Stimulated activated CD8-positive, alpha-beta memory T cell treated with anti-CD3 and anti-CD28 coated beads, Interleukin-12 subunit alpha, Interleukin-12 subunit beta, amount 100 ng/mL, for 4 hours (primary cell): ENCODE measurements at places on chromosomes 11 and 22.

DNA sequence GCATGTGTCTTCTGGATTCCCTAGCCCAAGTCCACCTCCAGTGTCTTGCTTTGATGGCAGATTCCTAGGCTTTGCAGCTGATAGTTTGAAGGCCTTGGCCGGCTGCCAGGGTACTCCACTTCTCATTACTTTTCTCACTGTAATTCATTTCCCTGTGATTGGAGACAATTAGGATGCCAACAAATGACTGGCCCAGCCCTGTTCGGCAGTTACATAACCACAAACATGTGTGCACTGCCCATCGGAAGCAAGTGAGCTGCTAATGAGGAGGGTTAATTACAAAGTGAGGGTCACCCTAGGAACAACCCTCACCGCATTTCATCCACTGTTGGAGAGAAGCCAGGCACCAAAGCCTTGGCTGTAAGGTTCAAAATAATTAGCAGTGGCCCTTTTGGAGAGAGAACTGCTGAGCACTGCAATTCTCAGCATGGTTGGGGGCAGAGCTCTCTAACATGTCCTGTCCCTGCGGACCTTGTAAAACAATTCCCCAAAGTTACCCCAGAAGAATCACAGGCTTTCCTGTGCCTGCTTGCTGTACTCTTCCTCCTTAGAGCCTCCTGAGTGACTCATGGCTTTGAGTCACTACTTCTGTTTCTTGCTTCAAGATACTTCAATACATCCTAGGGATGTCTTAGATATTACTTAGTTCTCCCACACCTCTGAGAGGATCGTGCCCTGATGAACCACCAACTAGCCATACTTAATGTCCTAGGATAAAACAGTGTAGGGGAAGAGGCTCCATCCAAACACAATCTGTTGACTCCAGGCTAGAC, 109.7 kb upstream of the GALNT18 start:
- no peak for DNase-seq

DNA sequence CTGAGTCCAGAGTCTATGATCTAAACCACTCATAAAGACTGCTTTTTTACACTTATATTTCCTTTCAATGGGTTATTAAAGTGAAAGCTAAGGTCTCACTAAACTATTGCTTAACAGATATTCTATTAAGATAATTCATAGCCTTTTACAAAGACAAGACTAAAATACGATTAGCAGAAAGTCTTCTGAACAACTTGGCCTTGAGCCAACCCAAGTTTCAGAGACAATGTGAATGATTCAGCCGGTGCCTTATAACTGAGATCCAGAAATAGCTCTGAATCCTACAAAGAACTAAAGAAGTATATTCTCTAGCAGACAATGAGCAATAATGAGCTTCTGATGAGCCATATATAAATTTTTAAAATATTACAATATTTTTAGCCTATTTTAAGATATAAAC, 41.5 kb upstream of the CARD18 start:
- DNase-seq = no peak

GRCh38 chr11:117869604-117870003, 6.9 kb downstream of the FXYD6 start:
- no peak for DNase-seq

GRCh38 chr11:119262668-119263351, 54.1 kb downstream of the MCAM start:
- no peak for DNase-seq

- DNase-seq = no peak
Measured at GRCh38 chr22:21444701-21445436, 22.3 kb upstream of the TMEM191C start.

DNA sequence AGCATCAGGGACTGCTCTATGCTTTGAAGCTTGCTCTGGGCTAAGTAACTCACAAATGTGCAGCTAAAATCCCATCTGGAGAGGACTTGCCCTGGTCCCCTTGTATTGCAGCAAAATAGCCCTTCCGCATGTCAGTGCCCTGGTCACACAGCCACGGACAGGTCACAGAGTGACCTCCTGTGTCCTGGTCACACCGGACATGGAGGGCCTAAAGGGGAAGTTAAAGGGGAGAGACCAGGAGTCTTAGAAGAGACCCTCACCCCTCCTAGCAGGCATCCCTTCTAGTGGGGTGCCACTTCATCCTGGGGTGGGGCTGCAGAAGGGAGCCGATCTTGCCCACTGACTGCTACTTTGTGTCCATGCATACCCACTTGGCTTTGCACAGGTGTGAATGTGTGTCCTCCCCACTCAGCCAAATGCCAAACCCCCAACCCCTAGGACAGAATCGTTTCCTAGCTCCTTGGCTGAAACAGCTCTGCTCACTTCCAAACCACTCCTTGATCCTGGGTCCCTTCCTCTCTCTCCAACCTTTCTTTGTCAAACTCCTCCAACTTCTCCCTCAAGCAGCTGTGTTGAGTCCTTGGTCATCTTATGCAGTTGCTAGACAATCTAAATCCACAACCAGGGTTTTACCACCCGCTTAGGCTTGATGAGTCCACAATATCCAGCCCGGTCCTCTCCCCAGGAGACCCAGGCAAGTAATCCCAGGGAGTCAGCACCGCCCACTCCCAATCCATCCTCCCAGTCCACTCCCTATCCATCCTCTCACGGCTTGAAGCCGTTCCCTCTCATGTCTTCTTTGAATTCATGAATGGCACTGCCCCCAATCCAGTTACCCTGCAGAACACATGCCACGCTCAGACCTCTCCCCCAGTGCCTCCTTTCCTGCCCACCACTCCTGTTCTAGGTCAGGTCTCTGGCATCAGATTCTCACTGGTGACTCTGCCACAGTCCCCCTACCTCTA, 3.3 kb upstream of the FXYD6 start:
- DNase-seq = no peak

DNA sequence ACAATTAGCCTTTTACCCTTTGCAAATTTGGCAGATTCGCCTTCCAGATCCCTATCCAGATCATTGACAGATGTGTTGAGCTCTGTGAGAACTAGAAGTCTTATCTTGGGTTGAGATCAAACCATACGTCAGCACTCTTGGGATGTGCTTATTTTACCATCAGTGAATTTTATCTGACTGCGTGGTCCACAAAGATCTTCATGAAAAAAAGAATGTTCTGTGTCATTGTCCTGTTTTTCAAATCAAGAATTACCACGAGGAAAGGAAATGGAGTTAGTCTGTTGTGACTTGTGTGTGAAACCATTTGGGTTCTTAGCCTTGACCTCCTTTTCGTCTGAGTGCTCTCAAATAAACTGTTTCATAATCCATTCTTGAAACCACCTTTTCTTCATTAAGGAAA, 86.2 kb upstream of the SORL1-AS1 start:
- DNase-seq = no peak

DNA sequence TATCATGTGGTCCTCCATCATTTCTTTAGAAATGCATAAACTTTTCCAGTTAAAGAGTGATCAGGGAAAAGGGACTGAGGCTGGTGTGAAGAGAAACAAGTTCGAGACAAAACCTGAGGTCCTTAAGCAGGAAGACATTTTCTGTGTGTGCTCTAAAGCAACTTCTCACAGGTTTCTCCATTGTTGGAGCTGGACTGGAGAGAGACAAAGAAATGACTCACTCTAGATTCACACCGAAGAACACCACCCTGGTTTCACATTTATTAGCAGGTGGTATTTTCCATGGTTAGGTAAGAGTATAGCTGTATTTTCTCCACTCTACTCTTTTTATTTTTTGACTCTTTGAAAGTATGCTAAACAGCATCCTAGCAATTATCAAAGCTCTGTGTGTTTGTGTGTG, 736.4 kb downstream of the KCNA4 start:
- no peak for DNase-seq

DNA sequence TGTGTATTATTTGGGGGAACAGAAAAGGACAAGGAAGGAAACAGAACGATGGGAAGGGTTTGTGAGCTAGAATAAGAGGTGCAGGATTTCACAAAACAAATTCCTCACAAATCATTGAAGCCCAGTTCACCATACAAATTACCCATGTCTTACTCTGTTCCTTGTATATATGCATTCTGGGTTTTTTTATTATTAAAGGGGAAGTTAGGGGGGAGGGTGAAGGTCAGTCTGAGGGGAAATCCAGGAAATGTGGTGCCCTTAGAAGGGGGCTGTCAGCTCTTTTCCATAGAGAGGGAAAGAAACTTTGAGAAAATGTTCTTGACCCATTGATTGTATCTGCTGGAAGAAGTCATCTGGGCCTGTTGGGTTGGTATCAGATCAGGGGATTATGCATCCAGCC, 90.8 kb downstream of the RNF169 start:
- no peak for DNase-seq

DNA sequence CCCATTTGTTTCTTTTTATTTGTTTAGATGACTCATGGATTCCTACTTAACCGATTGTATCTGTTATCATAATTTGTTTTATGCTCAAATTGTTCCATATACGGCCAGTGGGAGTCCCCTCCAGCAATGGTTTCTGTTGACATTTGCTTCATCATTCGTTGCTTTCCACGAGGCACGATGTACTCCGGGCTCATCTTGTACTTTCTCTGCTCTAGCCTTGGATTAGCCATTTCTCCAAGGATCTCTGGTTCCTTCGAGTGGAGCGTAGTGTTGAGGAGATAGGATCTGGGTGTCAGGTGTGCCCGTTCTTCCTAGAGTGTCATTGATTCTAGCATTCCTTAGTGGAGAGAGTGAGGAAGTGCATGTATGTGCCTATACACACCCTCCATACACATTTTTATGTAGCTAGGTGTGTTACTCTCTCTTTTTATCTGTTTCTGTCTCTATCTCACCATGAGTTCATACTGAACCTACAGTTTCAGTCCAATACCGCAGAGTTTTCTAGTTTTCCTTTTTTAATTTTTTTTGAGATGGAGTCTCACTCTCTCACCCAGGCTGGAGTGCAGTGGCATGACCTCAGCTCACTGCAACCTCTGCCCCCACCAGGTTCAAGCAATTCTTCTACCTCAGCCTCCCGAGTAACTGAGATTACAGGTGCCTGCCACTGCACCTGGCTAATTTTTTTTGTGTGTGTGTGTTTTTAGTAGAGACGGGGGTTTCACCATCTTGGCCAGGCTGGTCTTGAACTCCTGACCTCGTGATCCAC, 31.4 kb downstream of the TECTA start:
- DNase-seq = no peak

DNA sequence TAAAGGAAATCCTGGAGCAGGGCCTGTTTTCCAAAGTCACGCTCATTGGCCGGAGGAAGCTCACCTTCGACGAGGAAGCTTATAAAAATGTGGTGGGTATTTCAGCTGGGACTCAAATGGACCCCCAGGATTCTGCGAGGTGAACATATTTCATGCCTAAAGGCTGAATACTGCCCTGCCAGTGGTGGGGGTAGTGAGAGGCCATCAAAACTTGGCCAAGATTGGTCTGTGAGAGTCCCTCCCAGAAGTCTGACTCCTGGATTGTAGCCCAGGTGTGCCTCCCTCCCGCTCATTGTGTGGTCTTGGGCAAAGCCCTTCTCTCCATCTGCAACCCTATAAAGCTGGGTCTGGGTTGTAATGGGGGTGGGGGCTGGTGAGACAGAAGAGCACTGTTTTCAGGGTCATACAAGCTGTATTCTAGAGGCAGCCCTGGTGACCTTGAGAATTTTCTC, 853 bp downstream of the HTATIP2 start:
- DNase-seq = no peak

- no peak for DNase-seq
Measured at GRCh38 chr11:91397134-91397468, 827.5 kb upstream of the FAT3 start.
